ENCODE measurements at places on chromosomes 2 and 18.

- H3K27ac ChIP-seq, result no peak overlapping the region
- no peak for DNase-seq
- no peaks in the 10 kb centered on the region for H3K4me1 ChIP-seq
Observed at GRCh38 chr2:226953206-226953605, 117.4 kb downstream of the RHBDD1 start.

GRCh38 chr2:225468131-225468530, 68.6 kb downstream of the NYAP2 start:
- peaks cover 14% of the 10 kb centered on the region for H3K27me3 ChIP-seq
- no peak for DNase-seq
- peaks cover 27% of the 10 kb centered on the region for H3K4me1 ChIP-seq
- no peaks in the 10 kb centered on the region for H3K36me3 ChIP-seq
- H3K27ac ChIP-seq, result no peak overlapping the region

GRCh38 chr2:141931797-141932196, 199.0 kb downstream of the LRP1B start:
- peaks cover 6% of the 10 kb centered on the region for H3K4me1 ChIP-seq
- H3K4me3 ChIP-seq, result no peak overlapping the region
- H3K27ac ChIP-seq, result no peak overlapping the region
- no peak for DNase-seq
- no peaks in the 10 kb centered on the region for H3K36me3 ChIP-seq

DNA sequence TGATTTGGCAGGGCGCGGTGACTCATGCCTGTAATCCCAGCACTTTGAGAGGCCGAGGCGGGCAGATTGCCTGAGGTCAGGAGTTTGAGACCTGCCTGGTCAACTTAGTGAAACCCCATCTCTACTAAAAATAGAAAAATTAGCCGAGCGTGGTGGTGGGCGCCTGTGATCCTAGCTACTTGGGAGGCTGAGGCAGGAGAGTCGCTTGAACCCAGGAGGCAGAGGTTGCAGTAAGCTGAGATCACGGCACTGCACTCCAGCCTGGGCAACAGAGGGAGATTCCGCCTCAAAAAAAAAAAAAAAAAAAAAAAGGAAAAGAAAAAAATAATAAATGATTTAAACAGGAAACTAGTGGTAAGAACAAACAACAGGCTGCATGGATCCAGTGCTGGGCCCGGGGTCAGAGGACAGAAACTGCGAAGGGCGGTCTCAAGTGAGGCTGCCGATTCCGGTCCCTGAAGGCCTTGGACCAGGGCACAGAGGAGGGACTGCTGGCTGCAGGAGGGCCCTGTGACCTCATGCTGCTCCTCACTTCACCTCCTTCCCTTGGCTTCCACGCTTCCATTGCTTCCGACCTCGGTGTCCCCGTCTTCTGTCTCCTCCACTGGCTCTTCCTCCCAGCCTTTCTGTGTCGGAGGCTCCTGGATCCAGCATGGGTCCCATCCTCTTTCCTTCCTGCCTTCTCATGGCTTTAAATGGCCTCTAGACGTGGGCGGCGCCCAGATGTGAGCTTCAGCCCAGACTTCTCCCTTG, 2.1 kb upstream of the GRHL1 start:
- H3K4me1 ChIP-seq, result peaks cover 26% of the 10 kb centered on the region
- H3K27me3 ChIP-seq, result peaks cover 43% of the 10 kb centered on the region
- H3K36me3 ChIP-seq, result no peaks in the 10 kb centered on the region
- no peak for DNase-seq
- H3K4me3 ChIP-seq, result peak overlapping the region; percentile 70
- H3K27ac ChIP-seq, result no peak overlapping the region

GRCh38 chr2:158805936-158806335, 10.8 kb downstream of the DAPL1 start:
- H3K4me1 ChIP-seq, result peaks cover 19% of the 10 kb centered on the region
- H3K4me3 ChIP-seq, result no peak overlapping the region
- no peaks in the 10 kb centered on the region for H3K36me3 ChIP-seq
- no peak for DNase-seq
- peaks cover 13% of the 10 kb centered on the region for H3K27me3 ChIP-seq

DNA sequence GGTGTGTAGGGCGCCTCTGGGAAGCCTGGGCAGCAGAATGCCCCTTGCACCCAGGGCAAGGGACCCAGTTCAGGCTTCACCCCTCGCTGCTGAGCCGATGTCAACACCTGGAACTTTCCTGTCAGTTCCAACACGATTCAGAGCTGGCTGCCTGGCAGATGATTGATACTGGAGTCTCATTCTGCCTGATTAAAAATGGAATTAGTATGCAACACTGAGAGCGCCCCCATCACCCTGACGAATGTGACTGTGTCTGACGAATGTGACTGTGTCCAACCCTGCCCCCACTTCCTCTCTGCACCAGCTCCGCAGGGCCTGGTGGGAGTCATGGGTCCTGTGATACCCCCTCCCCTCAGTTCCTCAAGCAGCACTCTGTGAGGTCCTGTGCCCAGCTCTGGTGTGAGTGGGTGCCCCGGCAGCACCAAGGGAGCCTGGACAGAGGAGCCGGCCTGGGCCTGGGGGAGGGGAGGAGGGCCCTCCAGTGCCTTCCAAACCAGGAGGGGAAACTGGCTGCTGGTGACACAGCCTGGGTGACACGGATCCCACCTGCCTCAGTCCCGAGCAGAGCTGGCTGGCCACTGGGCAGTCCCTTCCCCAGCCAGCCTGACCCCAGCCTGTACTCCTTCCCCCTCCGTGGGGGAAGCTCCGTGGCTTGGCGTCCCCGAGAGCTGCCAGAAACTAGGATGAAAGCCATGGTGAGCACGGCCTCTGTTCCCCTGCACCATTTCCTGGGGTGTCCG, 41.4 kb upstream of the ALPP start:
- H3K4me3 ChIP-seq, result no peak overlapping the region
- H3K27me3 ChIP-seq, result no peaks in the 10 kb centered on the region
- H3K27ac ChIP-seq, result no peak overlapping the region

DNA sequence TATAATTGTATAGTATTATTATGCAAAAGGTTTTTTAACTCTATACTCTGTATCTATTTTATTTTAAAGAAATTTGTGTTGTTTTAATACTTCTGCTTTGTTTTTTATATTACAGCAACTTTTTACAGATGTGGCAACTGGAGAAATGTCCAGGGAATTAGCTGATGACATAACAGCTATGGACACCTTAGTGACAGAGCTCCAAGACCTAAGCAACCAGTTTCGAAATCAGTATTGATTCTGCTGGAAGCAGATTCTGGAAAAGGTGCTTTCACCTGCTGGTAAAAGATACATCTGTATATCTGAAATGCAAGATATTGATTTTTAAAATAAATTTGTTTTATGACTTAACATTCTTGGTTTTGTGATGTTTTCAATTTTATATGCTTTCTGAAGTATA, 126.1 kb upstream of the LTBP1 start:
- peaks cover 2% of the 10 kb centered on the region for H3K4me1 ChIP-seq
- H3K4me3 ChIP-seq, result no peak overlapping the region
- peaks cover 1% of the 10 kb centered on the region for H3K36me3 ChIP-seq
- no peak for DNase-seq

- peaks cover 18% of the 10 kb centered on the region for H3K27me3 ChIP-seq
- no peak overlapping the region for H3K27ac ChIP-seq
- no peaks in the 10 kb centered on the region for H3K36me3 ChIP-seq
- H3K4me3 ChIP-seq, result no peak overlapping the region
Observed at GRCh38 chr18:48129621-48130082, 199.2 kb upstream of the SMAD2 start.

All from progenitor cell of endocrine pancreas (in vitro differentiated cells).